ENCODE measurements at places on chromosomes 2 and 18. TPM values are rescaled to one million over a fixed set of nuclear protein-coding genes. Genes with fewer than 3 reads are reported as not detected.
A peak's percentile ranks its signal among the peaks of the same experiment; 100 is the strongest.

- DNase-seq = no peak
- no peaks in the 10 kb centered on the region for H3K36me3 ChIP-seq
- peaks cover 17% of the 10 kb centered on the region for H3K4me1 ChIP-seq
Observed at GRCh38 chr18:2236232-2236631, 335.1 kb downstream of the METTL4 start.

DNA sequence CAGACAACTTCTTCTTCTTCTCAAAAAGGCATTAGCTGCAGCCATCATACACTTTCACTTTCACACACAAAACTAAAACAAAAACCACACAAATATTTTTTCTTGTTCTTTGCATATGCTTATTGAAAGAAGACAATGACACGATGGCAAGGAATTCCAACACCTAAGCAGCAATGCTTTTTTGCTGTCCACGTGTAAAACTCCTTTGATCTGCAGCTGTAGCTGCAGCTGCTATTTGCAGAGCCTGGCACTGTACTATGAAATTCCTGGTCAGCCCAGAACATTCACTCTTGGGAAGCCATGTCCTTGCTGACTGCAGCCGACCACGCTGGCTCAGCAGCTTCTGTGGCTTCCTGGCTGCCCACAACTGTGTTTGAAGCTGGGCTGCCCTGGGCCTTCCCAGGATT lies 316.2 kb downstream of the CDH2 start:
- no peaks in the 10 kb centered on the region for H3K27me3 ChIP-seq
- no peaks in the 10 kb centered on the region for H3K36me3 ChIP-seq
- peaks cover 4% of the 10 kb centered on the region for H3K4me1 ChIP-seq
- H3K4me3 ChIP-seq = peak overlapping the region; percentile 35
- DNase-seq = no peak

DNA sequence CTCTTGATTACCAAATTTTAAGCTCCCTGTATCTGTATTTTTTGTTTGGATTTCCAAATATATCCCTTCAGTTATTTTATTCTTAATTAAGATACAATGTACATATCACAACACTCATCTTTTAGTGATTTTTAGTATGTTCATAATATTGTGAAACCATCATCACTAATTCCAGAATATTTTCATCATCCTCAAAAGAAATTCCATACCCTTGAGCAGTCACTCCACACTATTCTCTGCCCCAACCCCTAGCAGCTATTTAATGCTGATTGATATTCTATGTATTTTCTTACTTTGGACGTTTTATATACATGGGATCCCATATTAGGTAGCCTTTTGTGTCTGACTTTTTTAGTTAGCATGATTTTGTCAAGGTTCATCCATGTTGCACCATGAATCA lies 127.4 kb upstream of the SLC8A1 start:
- H3K36me3 ChIP-seq = no peaks in the 10 kb centered on the region
- no peaks in the 10 kb centered on the region for H3K4me1 ChIP-seq
- H3K27me3 ChIP-seq = peaks cover 10% of the 10 kb centered on the region
- DNase-seq = no peak
- no peak overlapping the region for H3K27ac ChIP-seq

DNA sequence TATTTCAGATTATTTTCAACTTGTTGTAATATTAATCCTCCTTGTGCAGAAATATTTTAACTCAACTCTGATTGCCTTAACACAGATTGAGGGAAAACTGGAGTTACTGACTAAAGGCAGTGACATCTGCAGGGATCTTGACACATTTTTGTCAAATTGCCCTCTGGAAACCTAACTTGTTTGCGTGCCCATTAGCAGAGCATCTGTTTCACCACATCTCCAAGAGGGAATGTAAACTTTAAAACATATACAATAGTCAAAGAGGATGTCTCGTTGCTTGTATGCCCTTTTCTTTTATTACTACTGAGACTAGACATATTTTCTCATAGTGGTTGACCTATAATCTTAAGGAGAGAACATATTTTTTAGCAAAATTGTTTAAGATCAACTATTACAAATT lies 14.2 kb downstream of the INPP1 start:
- peak overlapping the region; percentile 14 for H3K27ac ChIP-seq
- H3K36me3 ChIP-seq = peaks cover 7% of the 10 kb centered on the region
- H3K4me3 ChIP-seq = no peak overlapping the region
- peaks cover 35% of the 10 kb centered on the region for H3K4me1 ChIP-seq

- no peaks in the 10 kb centered on the region for H3K36me3 ChIP-seq
- no peak for DNase-seq
- H3K4me3 ChIP-seq = no peak overlapping the region
- H3K27me3 ChIP-seq = peaks cover 25% of the 10 kb centered on the region
Observed at GRCh38 chr2:204060841-204061240, 124.3 kb downstream of the ICOS start.

DNA sequence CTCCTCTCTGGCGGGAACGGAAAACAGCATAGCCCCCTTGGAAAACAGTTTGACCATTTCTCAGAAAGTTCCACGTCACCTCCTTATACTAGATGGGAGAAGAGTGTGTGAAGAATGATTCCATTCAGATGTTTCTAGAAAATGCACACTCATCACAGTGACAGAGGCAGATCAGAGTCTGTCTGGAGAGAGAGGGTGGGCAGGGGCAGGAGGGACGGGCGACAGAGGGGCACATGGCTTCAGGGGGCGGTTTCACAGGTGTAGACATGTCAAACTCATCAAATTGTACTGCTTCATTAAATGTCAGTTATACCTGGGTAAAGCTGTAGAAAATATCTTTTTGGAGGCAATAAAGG lies 88.8 kb upstream of the TAF1B start:
- no peak overlapping the region for H3K4me3 ChIP-seq
- no peak for DNase-seq
- H3K4me1 ChIP-seq = peaks cover 41% of the 10 kb centered on the region

The RNF181 gene
- total RNA-seq = 77.3 TPM

- H3K27me3 ChIP-seq = peaks cover 24% of the 10 kb centered on the region
- H3K36me3 ChIP-seq = no peaks in the 10 kb centered on the region
- H3K4me3 ChIP-seq = no peak overlapping the region
- no peak overlapping the region for H3K27ac ChIP-seq
- DNase-seq = no peak
Observed at GRCh38 chr2:205964111-205964761, 121.7 kb downstream of the INO80D start.

- no peaks in the 10 kb centered on the region for H3K27me3 ChIP-seq
- no peak for DNase-seq
- no peak overlapping the region for H3K4me3 ChIP-seq
Observed at GRCh38 chr2:47009253-47009767, 93.7 kb upstream of the MCFD2 start.

The POTEJ gene
- total RNA-seq = not detected

- DNase-seq = peak; percentile 10
- no peak overlapping the region for H3K4me3 ChIP-seq
- H3K4me1 ChIP-seq = peaks cover 22% of the 10 kb centered on the region
Observed at GRCh38 chr2:152433289-152433688, 98.3 kb downstream of the FMNL2 start.

The ARHGAP28 gene
- 22.8 TPM for total RNA-seq

GRCh38 chr2:40455661-40456060 lies 3.8 kb upstream of the SLC8A1 start:
- H3K27ac ChIP-seq = no peak overlapping the region
- no peak for DNase-seq
- H3K36me3 ChIP-seq = no peaks in the 10 kb centered on the region
- no peak overlapping the region for H3K4me3 ChIP-seq
- peaks cover 18% of the 10 kb centered on the region for H3K4me1 ChIP-seq

GRCh38 chr18:48167897-48168253 lies 237.4 kb upstream of the SMAD2 start:
- no peak overlapping the region for H3K4me3 ChIP-seq
- H3K36me3 ChIP-seq = no peaks in the 10 kb centered on the region
- H3K4me1 ChIP-seq = peaks cover 8% of the 10 kb centered on the region

DNA sequence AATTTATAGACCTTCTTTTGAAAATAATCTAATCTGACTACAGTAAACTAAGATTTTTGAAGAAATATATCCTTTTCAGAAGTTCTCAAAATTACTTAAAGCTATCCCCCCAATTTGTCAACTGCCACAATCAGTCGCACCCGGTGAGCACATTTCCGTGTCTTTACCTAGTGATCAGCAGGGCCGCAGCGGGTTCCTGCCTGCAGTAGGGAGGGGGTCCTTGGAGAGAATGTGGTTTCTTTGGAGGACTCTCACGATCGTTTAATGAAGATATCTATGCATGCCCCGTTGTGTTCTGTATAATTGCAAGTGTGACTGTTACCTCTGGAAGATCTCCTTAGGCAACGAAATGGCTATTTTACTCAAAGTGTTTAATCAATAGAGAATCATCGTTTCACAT lies 251.9 kb upstream of the RAB12 start:
- H3K27me3 ChIP-seq = no peaks in the 10 kb centered on the region
- H3K4me3 ChIP-seq = no peak overlapping the region
- no peaks in the 10 kb centered on the region for H3K36me3 ChIP-seq
- no peaks in the 10 kb centered on the region for H3K4me1 ChIP-seq
- H3K27ac ChIP-seq = no peak overlapping the region

DNA sequence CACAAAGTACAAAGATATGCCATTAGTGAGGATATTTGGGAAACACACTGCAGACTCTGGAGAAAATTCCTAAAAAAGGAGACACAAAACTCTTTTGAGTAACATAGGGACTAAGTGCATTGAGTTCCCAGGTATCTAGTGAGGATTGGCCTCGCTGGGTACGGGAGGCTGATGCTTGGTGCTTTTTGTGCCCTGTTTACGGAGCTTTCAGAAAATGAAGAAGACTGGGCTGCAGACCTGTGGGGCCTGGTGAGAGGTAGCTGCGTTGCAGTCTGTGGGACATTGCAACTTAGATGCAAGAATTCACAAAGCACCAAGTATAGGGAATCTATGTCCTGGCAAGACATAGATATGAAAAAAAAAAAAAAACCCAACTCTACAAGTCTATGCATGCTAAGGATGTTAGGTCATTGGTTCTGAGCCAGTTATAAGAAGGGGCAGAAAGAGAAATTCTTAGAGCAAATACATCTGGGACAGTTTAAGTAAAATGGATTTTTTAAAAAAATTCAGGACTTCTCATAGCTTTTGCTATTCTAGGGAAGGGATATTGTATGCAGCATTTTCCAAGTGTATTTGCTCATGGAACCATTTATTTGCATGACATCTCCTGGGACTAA lies 156.0 kb downstream of the SLC4A3 start:
- no peak overlapping the region for H3K4me3 ChIP-seq
- H3K27ac ChIP-seq = no peak overlapping the region
- DNase-seq = no peak

The PRSS56 gene
- total RNA-seq = not detected

The C2orf80 gene
- total RNA-seq = not detected

GRCh38 chr2:946073-946948 lies 4.3 kb upstream of the SNTG2 start:
- peaks cover 12% of the 10 kb centered on the region for H3K4me1 ChIP-seq
- peaks cover 13% of the 10 kb centered on the region for H3K27me3 ChIP-seq
- H3K4me3 ChIP-seq = no peak overlapping the region
- H3K27ac ChIP-seq = no peak overlapping the region
- DNase-seq = no peak
- H3K36me3 ChIP-seq = no peaks in the 10 kb centered on the region

The DNAJC5G gene
- not detected for total RNA-seq

DNA sequence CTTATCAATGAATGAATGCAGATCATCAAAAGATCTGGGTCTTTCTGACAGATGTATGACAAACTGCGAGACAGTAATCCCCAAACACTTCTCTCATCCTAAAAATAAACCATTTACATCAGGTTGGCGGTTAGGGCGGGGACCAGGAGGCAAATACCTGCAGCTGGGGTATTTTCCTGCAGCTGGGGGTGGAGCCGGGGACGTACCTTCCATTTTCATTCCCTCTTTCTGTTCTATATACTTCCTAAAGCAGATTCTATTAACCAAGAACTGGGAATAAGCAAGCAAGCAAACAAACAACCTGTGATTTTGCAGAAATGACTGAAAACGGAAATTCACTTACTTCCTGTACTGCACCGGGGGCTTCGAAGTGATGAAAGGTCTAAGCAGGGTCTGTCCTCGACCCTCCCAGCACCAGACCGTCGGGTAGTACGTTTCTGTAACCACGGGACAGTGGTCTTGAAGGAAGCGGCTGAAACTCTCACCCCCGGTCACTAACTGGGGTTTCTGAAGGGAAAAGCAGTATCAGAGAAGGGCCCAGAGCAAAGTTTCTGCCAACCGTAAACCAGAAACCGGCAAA lies 1.2 kb downstream of the ABHD3 start:
- no peaks in the 10 kb centered on the region for H3K36me3 ChIP-seq
- H3K27ac ChIP-seq = peak overlapping the region; percentile 86
- H3K27me3 ChIP-seq = no peaks in the 10 kb centered on the region
- DNase-seq = no peak

GRCh38 chr2:215505044-215505786 lies 69.3 kb upstream of the FN1 start:
- H3K27me3 ChIP-seq = no peaks in the 10 kb centered on the region
- H3K4me3 ChIP-seq = no peak overlapping the region
- H3K36me3 ChIP-seq = no peaks in the 10 kb centered on the region
- H3K27ac ChIP-seq = peak overlapping the region; percentile 54

DNA sequence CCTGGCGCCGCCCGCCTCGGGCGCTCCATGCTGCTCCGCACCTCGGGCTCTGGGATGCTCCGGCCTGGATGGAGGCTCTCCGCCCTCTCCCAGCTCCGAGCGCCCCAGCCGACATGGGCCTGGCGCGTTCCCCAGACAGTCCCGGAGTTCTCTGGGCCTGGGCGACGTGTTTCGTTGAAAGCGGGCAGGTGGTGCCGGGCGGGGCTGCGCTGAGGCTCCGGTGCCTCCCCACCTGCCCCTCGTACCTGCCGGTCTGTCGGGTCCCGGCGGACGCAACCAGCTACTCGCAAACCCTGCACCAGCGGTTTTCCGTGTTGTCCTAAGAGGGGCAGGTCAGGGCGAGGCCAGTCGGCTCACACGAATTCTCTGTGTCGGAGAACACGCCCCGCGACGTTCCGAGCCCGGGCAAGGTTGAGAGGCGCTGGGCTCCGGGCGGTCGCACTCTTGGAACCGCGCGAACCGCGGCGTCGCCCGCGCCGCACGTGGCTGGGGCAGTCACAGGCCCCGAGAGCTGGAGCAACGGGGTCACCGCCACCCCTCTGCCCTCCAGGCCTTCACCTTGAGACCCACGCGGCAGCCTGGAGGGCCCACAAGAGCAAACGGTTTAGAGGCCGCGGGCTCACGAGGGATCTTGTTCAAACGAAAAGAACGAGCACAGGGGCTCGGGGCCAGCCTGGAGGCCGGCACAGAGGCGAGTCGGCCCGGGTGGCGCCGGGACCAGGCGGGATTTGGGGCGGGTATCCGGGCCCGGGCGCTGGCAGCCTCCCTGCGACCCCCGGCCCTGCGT lies 4.2 kb upstream of the SIX2 start:
- DNase-seq = no peak
- no peak overlapping the region for H3K4me3 ChIP-seq
- H3K27me3 ChIP-seq = no peaks in the 10 kb centered on the region
- H3K4me1 ChIP-seq = peaks cover 31% of the 10 kb centered on the region
- H3K27ac ChIP-seq = no peak overlapping the region

The BMP10 gene
- not detected for total RNA-seq

DNA sequence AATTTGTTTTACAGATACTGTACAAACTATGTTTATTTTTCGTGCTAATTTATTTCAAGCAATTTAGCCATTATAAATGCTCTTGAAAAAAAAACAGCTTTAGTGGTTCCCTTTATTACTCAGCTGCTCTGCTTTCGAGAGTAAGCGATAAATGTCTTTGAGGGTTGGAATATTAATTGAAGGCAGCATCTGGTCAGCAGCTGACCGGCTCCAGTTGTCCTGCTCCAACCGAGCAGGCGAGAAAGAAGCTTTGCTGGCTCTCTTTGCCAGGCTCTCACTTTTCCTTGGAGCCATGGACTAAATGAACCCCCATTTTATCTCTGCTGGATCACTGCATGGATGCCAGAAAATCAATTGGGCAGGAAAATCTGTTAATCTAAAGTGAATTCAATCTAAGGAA lies 147.4 kb downstream of the LNPK start:
- no peak overlapping the region for H3K4me3 ChIP-seq
- no peak overlapping the region for H3K27ac ChIP-seq
- H3K4me1 ChIP-seq = no peaks in the 10 kb centered on the region
- H3K27me3 ChIP-seq = no peaks in the 10 kb centered on the region
- no peak for DNase-seq

Measured in osteocyte (in vitro differentiated cells).